CD14-positive monocyte (primary cell): ENCODE measurements at places on chromosomes 4 and X. TPM values are rescaled to one million over a fixed set of nuclear protein-coding genes. Genes with fewer than 3 reads are reported as not detected.
A peak's percentile ranks its signal among the peaks of the same experiment; 100 is the strongest.

- no peak for DNase-seq
- H3K4me3 ChIP-seq, result no peak overlapping the region
- no peak overlapping the region for H3K27ac ChIP-seq
- H3K27me3 ChIP-seq, result no peaks in the 10 kb centered on the region
- H3K4me1 ChIP-seq, result no peaks in the 10 kb centered on the region
Measured at GRCh38 chrX:106356580-106356979, 188.5 kb downstream of the PWWP3B start.

DNA sequence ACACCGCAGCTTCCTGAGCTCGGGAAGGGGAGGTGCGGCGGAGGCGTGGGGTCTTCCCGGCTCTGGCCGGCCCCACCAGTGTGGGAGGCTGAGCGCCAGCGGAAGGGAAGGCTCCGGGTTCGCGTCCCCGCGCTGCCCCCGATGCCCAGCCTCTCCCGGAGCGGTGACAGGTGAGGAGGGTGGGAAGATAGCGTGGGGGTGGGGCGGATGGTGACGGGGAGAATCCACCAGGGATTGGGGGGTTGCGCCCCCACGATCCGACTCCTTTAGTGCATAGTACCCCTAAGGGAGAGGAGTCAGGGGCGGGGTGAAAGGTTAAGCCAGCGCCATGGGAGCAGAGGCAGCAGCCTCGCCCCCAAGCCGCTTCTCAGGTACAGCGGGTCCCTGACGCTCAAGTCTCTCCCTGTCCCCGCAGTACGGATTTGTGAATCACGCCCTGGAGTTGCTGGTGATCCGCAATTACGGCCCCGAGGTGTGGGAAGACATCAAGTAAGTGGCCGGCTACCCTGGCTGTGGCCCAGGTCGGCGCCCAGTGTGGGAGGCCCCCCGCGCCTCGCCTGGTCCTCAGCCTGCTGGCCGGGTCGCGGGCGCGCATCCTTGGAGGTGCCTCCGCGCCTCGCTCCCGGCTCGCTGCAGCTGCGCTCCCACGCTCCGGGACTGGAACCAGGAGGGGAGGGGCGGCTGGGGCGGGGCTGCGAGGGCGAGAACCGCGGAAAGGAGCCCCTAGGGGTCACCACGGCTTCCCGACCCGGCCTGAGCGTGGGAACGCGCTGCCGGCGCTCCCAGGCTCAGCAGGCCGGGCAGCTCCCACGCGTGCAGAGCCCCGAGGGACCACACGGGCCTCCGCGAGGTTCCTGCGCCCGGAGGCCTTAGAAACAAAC is 791 bp downstream of the GUCY1B1 start:
- DNase-seq, result peak; percentile 1
- peaks cover 13% of the 10 kb centered on the region for H3K4me1 ChIP-seq
- H3K36me3 ChIP-seq, result no peaks in the 10 kb centered on the region
- H3K4me3 ChIP-seq, result peak overlapping the region; percentile 48
- peak overlapping the region; percentile 9 for H3K27ac ChIP-seq
- peaks cover 15% of the 10 kb centered on the region for H3K27me3 ChIP-seq

GRCh38 chrX:106707771-106708454 is 18.6 kb upstream of the RNF128 start:
- DNase-seq, result no peak
- no peaks in the 10 kb centered on the region for H3K27me3 ChIP-seq
- H3K4me1 ChIP-seq, result no peaks in the 10 kb centered on the region

LDB2 gene
- polyA plus RNA-seq, result not detected

DNA sequence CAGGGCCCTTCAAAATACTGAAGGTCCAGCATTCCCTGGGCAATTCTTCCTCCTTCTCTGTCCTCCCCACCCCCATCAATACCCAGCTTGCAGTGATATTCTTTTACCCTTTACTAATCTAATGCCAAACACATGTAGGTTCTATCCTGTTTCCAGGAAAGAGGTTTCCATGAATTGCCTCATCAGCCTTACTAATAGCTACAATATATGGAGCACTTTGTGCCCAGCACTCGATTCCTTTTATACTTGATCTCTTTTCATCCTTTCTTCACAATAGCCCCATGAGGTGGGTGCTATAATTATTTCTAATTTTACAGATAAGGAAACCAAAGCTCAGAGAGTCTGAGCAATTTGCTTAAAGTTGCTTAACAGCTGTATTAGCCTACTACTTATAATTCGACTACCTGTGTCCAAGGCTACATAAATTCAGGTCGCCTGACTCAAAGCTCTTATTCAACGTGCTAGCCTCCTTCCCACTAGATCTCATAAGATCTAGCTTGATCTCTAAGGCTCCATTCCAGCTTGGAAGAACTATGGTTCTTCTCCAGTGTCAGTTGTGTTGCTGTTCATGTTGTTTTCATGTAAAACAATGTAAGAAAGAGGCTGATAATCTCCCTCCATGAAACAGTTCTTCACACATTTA is 229.6 kb upstream of the PGRMC2 start:
- peaks cover 7% of the 10 kb centered on the region for H3K4me1 ChIP-seq
- no peak for DNase-seq
- H3K27ac ChIP-seq, result no peak overlapping the region
- no peaks in the 10 kb centered on the region for H3K27me3 ChIP-seq
- no peak overlapping the region for H3K4me3 ChIP-seq

GRCh38 chr4:38387348-38387747 is 276.7 kb upstream of the KLF3 start:
- no peaks in the 10 kb centered on the region for H3K4me1 ChIP-seq
- no peak overlapping the region for H3K4me3 ChIP-seq

DNA sequence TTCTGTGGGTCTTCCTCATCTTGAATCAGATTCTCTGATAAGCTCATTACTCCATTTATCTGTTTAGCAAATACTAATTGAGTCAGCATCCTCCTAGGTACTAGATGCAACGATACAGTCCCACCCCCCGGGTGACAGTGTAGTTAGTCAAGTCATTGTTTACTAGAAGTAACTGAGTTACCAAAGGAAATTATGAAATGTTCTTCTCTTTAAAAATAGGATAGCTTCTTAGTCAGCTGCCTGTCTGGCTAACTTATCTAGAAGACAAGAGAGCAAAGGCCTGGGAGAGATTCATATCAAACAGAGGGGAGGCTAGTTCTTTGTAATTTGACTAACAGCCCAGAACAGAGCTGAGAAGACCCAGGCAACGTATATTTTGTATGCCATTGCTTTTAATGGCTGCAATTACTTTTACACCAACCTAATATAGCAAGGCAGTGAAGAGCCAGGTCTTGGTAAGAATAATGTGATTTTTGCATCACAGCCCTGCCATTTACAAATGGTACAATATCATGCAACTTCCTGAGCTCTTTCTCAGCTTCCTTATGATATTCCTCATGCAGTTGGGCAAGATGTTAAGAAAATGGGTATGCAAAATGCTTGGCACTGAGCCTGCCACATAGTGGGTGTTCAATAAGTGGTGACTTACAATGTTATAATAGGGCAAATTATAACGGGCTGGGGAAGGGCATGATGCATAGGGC is 149.9 kb downstream of the CHIC2 start:
- peak; percentile 99 for DNase-seq
- H3K27me3 ChIP-seq, result no peaks in the 10 kb centered on the region
- H3K4me1 ChIP-seq, result peaks cover 77% of the 10 kb centered on the region

RTL3 gene
- not detected in 2 replicates for polyA plus RNA-seq

GRCh38 chr4:48693856-48694574 is 86.1 kb downstream of the FRYL start:
- H3K27me3 ChIP-seq, result no peaks in the 10 kb centered on the region
- H3K4me1 ChIP-seq, result peaks cover 9% of the 10 kb centered on the region
- no peak for DNase-seq
- H3K4me3 ChIP-seq, result no peak overlapping the region

DNA sequence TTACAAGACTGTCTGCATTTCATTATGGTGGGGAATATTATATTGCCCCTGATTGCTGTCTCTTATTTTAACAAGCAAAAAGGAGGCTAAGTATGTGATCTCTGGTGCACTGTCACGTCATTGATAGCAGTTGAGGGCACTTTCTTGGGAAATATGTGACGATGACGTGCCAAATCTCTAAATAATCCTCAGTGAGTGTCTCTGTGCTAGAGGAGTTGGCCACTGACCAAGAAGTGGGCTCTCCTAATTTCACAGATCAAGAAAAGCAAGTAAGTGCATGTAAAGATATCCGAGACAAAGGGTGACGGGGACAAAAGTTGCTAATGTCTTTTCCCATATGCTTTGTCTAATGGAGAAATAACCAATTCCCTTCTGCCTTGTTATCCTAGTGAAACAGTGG is 487.4 kb upstream of the TENM3 start:
- no peak overlapping the region for H3K27ac ChIP-seq
- H3K27me3 ChIP-seq, result no peaks in the 10 kb centered on the region
- H3K4me1 ChIP-seq, result no peaks in the 10 kb centered on the region
- no peak for DNase-seq
- H3K4me3 ChIP-seq, result no peak overlapping the region

GRCh38 chr4:135144498-135144897 is 942.9 kb upstream of the PABPC4L start:
- H3K4me3 ChIP-seq, result no peak overlapping the region
- no peak for DNase-seq
- H3K36me3 ChIP-seq, result no peaks in the 10 kb centered on the region
- H3K4me1 ChIP-seq, result no peaks in the 10 kb centered on the region

DNA sequence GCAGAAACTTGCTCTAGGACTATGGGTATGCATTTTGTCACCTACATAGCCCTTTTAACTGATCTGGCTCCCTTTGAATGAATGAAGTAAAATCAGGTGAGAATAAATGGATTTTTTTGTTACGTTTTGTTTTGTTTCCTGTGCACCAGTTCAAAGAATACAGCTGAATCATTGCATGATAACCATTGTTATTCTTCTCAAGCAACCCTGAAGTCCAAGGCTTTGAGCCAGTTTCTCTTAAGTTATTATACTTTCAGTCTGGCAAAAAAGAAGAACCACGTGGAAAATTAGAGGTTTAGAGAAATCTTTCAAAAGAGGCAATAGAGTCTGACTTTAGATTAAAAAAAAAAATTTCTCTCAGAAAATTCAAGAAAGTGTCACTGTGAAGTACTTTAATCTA is 398.6 kb upstream of the TECRL start:
- H3K36me3 ChIP-seq, result no peaks in the 10 kb centered on the region
- no peaks in the 10 kb centered on the region for H3K27me3 ChIP-seq
- H3K27ac ChIP-seq, result no peak overlapping the region
- DNase-seq, result no peak

TCEAL2 gene
- polyA plus RNA-seq, result not detected

DNA sequence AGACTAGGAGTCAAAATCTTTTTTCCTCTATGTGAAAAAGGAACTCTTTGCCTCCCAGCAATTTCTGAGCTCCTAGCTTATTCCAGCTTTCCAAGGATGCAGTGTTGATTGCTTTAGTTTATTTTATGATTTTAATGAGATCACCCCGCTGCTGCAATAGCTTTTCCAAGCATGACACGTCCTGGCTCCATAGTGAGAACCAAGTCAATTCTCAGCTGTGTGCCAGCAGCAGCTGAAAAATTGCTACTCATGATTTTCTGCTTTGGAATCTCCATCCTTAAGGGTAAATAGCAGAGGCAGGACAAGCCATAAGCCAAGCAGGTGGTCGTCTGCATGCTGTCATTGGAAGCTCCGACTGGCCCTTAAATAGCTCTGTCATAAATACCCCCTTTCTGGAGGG is 64.5 kb downstream of the FTHL17 start:
- no peak for DNase-seq
- H3K4me1 ChIP-seq, result no peaks in the 10 kb centered on the region
- H3K27me3 ChIP-seq, result peaks cover 2% of the 10 kb centered on the region
- H3K27ac ChIP-seq, result no peak overlapping the region
- H3K36me3 ChIP-seq, result no peaks in the 10 kb centered on the region

FRMPD3 gene
- not detected for polyA plus RNA-seq

L1CAM gene
- not detected for polyA plus RNA-seq

ZBTB49 gene
- polyA plus RNA-seq, result 1.4 TPM

- peak overlapping the region; percentile 100 for H3K4me3 ChIP-seq
- H3K36me3 ChIP-seq, result no peaks in the 10 kb centered on the region
- DNase-seq, result no peak
- H3K27me3 ChIP-seq, result no peaks in the 10 kb centered on the region
Measured at GRCh38 chr4:184473499-184474262, 669 bp downstream of the IRF2 start.

DNA sequence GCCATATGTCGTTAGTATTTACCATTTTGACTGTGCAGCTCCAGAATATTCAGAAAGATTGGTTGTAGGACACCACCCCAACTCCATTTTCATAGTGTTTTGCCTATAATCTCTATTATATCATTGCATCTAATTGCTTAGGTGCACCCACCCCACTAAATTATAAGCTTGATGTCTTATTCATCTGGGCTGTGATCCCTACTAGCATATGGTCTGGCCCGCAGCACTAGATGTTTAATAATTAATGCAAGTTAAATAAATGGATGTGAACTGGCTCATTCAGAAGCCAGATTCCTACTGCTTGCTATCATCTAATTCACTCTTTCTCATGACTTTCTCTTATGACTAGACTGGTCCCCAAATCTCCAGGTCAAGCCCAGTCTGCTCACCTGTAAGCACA is 143.5 kb downstream of the RELL1 start:
- no peaks in the 10 kb centered on the region for H3K36me3 ChIP-seq
- no peaks in the 10 kb centered on the region for H3K4me1 ChIP-seq
- no peaks in the 10 kb centered on the region for H3K27me3 ChIP-seq
- DNase-seq, result no peak
- no peak overlapping the region for H3K4me3 ChIP-seq

GRCh38 chr4:47239649-47240048 is 208.3 kb downstream of the GABRB1 start:
- DNase-seq, result no peak
- H3K4me1 ChIP-seq, result no peaks in the 10 kb centered on the region
- no peak overlapping the region for H3K4me3 ChIP-seq
- no peaks in the 10 kb centered on the region for H3K36me3 ChIP-seq
- H3K27me3 ChIP-seq, result no peaks in the 10 kb centered on the region

VEGFD gene
- polyA plus RNA-seq, result not detected

SLC4A4 gene
- not detected for polyA plus RNA-seq

DNA sequence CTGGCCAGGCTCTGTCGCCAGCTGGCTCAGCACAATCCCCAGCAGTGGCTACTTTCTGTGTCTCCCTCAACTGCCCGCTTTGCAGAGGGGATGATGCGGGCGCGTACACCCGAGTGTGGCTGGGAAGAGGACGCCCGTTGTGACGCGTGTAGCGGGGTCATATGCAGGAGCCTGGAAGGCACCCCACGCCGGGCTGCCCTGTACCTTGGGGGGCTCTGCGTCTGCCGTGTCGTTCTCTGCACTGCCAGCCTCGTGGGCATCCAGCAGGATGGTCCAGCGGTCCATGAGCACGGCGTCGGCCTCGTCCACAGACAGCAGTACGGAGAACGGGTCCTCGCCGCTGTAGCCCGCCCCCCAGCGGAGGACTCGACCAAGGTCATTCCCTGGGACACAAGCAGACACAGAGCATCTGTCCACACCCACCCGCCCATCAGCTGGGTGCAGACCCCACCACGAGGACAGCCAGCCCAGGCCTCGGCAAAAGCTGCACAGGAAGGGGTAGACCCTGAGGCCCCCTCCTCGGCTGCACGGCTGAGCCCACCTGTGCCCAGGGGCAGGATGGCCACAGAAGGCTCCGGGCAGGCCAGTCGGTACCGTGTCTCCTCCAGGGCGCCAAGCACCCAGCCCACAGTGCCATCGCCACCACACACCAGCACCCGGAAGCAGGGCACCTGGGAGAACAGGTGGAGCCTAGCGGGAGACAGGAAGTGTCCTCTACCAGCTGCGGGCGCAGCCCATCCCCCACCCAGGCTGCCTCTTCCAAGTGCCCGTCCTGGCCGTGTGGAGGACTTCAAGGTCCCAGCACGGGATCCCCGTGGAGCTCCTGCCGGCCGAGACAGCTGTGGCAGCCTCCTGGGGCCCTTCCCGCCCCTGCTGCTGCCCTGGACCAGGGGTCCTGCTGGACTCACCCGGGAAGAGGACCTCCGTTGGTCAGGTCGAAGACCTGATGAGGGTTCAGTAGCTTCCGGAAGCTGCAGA is 10.8 kb downstream of the DGKQ start:
- H3K4me1 ChIP-seq, result no peaks in the 10 kb centered on the region
- no peaks in the 10 kb centered on the region for H3K27me3 ChIP-seq
- H3K27ac ChIP-seq, result no peak overlapping the region
- H3K36me3 ChIP-seq, result peaks cover 90% of the 10 kb centered on the region
- no peak overlapping the region for H3K4me3 ChIP-seq
- DNase-seq, result no peak

TMPRSS11D gene
- polyA plus RNA-seq, result not detected
